ENCODE measurements at places on chromosomes 1 and 21.

GRCh38 chr1:178399177-178399728 is 97.5 kb downstream of the CLEC20A start:
- no peak for DNase-seq

DNA sequence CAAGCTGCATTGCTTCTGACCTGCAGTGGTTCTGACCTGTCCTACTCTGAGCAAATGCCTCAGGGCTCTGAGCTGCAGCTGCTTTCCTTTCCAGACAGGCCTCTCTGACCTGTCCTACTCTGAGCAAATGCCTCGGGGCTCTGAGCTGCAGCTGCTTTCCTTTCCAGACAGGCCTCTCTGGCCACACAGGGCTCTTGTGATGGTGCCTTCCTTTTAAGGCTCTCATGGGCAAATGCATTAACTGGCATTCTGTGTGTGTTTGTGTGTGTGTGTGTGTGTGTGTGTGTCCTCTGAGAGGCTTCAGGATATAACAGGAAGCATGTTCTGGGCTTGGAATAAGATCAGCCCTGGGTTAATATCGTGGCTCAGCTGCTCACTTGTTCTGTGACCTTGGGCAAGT is 131.3 kb downstream of the NTPCR start:
- no peak for DNase-seq

DNA sequence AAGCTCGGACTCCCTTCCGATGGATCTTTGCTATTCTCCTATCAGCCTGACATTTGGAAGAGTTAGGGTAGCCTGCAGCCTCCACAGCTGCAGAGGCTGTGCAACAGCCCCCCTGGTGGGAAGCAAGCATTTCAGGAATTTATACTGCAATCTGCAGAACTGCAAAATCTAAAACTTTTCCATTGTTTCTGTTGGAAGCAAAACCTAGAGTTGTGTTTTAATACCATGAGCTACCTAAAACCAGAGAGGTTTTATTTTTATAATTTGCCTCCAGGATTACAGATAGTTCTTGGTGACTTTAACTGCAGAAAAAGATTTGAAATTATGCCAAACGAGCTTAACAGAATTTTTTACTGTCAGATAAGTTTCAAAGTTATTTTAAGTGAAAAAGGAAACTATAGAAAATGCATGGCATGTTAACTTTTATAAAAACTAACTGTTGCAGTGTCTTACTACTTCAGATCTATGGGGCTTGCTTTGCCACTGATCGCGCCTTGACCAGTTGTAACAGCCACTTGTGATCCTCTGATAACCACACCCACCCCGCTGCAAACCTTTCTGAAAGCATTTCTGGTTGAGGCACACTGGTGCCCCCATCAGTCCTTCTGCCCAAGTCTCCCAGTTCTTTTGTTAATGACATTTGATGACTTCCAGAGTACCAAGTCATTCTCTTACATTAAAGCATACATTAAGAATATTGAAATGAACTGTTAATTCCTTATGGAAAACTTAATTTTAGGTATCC is 64.8 kb downstream of the PRDM2 start:
- peak; percentile 81 for DNase-seq

GRCh38 chr1:164723296-164723798 is 164.4 kb downstream of the PBX1 start:
- no peak for DNase-seq

GRCh38 chr1:1980467-1981141 is 23.0 kb downstream of the CFAP74 start:
- DNase-seq = no peak

DNA sequence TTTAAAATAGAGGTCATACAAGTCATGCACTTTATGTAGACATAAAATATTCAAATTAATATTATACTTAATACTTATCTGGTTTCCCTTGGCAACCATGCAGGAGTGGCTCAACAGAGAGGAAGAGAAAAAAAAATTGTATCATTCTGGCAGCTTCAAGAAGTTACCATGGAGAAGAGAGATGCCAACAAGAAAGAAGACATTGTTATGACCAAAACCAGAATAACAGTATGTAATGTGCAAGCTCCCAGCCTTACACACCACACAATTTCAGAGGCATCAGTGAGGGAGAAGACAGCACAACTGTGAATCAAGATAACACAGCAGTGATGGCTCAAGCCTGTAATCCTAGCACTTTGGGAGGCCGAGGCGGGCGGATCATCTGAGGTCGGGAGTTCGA is 49.1 kb upstream of the RCOR3 start:
- peak; percentile 3 for DNase-seq

DNA sequence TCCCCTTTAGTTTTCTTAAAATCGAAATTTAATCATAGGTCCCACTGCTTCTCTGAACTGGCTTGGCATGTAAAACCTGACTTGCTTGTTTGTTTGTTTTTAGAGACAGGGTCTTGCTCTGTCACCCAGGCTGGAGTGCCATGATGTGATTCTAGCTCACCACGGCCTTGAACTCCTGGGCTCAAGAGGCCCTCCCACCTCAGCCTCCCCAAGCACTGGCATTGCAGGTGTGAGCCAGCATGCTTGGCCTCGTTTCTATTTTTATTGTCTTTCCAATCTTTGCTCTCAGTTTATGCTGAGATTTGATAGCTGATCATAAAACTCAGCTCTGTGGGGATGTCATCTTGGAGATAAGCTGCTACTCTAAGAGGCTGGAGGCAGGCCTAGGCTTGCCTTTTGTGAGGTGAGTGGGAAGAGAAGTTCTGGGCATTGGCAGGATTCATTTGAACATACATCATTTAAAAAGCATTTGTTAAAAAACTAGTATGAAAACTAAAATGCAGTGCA is 51.5 kb upstream of the GCLM start:
- no peak for DNase-seq

- DNase-seq = no peak
These were observed 191.4 kb downstream of the DAB1 start for GRCh38 chr1:57232500-57232899.

DNA sequence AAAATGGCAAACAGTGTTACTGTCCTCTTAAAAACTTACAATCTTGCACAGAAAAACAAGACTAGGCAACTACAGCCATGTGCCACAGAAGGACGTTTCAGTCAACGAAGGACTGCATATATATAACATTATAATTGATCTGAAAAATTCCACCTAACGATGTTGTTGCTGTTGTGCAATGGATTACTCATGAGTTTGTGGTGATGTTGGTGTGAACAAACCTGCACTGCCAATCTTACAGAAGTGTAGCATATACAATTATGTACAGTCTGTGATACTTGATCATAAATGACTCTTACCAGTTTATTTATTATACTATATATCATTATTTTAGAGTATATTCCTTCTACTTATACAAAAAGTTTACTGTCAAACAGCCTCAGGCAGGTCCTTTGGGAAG is 6.8 kb upstream of the VAMP4 start:
- DNase-seq = no peak

DNA sequence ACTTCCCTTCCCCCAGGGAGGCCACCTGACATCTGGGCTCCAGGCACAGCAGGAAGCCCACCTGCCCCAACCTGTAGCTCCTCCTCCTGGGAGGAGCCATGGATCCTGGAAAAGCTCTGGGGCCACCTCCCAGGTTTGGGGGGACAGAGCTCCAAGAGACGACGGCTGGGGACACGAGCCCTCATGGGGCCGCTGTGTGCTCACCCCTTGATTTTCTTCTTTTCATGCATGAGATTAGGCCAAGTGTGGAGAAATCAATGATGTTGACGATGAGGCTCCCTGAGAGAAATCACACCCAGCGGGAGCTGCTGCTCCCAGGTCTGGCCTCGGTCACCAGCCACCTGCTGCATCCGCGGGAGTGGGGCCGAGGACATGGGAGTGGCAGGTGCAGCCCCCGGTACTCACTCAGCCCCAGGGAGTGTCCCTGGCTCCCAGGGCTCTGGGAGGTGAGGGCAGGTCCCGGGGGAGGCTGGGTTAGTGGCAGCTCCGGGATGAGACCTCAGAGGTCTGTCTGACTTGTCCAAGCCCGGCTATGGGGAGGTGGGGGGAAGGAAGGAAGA is 8.7 kb downstream of the TNFRSF14 start:
- DNase-seq = no peak

DNA sequence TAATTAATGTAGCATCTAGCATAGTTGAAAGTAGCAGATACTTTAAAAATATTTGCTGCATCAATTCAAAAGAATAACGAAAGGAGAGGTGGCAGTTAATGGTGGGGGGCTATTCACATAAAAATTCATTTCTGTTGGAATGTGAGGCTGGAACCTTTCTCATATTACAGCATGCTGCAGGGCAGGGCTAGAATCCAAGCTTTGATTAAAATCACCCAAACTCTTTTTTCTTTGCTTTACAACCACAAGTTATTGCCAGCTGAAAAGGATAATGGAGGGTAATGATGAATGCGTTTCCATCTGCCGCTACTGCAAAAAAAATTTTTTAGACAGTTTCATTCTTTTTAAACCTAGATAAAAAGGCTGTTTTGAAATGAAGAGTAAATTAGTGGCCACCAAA is 9.8 kb downstream of the DISP1 start:
- DNase-seq = no peak

Measured in hematopoietic multipotent progenitor cell treated with erythropoietin and hydrocortisone succinate and interleukin-3 and kit ligand, for 6 days (in vitro differentiated cells).